DND-41 (cell line): ENCODE measurements at places on chromosomes 7 and 10.
A peak's percentile ranks its signal among the peaks of the same experiment; 100 is the strongest.

GRCh38 chr10:124728071-124728829, 15.9 kb downstream of the FAM53B start:
- no peak for DNase-seq
- H3K4me1 ChIP-seq, result peaks cover 97% of the 10 kb centered on the region
- peak overlapping the region; percentile 67 for H3K27ac ChIP-seq
- no peaks in the 10 kb centered on the region for H3K27me3 ChIP-seq
- H3K4me3 ChIP-seq, result no peak overlapping the region
- peaks cover 90% of the 10 kb centered on the region for H3K36me3 ChIP-seq

DNA sequence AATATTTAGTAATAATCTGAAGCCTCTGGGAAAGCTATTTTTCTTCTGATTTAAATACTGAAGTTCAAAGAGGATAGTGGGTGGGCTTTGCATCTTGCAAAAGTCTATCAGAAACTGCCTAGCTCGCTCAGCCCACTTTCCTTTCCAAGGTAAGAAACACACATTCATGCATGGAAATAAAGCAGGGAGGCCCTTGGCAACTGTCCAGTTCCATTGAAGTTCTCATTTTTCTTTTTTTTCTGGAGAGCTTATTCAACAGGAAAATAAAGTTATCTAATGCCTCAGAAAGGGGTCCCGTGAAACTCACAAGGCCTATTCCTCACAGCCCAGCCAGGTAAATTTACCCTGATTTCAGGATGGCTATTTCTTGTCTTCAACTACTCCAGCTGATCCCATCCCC, 654.9 kb downstream of the KCNMA1 start:
- no peak overlapping the region for H3K4me3 ChIP-seq
- peaks cover 15% of the 10 kb centered on the region for H3K27me3 ChIP-seq
- H3K4me1 ChIP-seq, result no peaks in the 10 kb centered on the region
- no peak overlapping the region for H3K27ac ChIP-seq
- no peaks in the 10 kb centered on the region for H3K36me3 ChIP-seq

GRCh38 chr10:17793823-17794644, 15.1 kb upstream of the MRC1 start:
- H3K27ac ChIP-seq, result no peak overlapping the region
- no peaks in the 10 kb centered on the region for H3K36me3 ChIP-seq
- H3K4me3 ChIP-seq, result no peak overlapping the region
- H3K4me1 ChIP-seq, result peaks cover 17% of the 10 kb centered on the region

DNA sequence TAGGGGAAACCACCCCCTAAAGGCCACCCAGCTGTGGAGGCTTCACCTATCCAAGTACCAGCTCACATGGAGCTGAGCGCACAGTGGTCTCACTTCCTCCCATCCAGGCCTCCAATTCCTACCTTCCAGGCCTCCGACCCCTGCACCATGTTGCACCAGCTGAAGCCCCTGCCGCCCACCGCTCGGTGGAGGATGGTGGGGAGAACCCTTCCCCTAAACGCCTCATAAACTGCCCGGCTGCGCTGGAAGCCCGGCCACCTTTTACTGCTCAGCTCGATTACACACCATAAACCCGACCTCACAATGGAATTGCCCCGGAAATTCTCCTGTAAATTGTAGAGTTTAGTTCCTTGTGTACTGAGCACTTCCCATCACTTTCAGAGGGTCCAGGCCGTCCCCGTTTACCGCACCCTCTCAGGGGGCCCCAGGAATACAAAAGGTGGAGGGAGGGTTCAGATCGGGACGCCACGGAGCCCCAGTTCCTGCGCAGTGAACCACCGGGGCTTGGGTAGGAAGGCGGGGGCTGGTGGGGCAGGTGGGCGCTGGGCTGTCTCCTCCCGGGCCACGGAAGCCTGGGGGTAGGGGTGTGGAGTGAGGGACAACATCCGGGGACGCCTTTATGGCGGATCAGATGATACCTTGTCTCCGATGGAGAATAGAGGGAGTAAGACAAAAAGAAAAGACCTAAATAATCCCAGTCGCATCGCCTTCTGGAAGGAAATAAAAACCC, 1.4 kb upstream of the HOXA7 start:
- no peak overlapping the region for H3K27ac ChIP-seq
- no peaks in the 10 kb centered on the region for H3K36me3 ChIP-seq
- H3K4me3 ChIP-seq, result no peak overlapping the region
- H3K4me1 ChIP-seq, result peaks cover 32% of the 10 kb centered on the region
- no peaks in the 10 kb centered on the region for H3K27me3 ChIP-seq

GRCh38 chr10:48506147-48506917, 98.5 kb downstream of the ARHGAP22 start:
- no peaks in the 10 kb centered on the region for H3K27me3 ChIP-seq
- no peaks in the 10 kb centered on the region for H3K36me3 ChIP-seq
- no peak for DNase-seq

- H3K4me1 ChIP-seq, result no peaks in the 10 kb centered on the region
- H3K36me3 ChIP-seq, result no peaks in the 10 kb centered on the region
- peaks cover 5% of the 10 kb centered on the region for H3K27me3 ChIP-seq
- no peak for DNase-seq
- H3K4me3 ChIP-seq, result no peak overlapping the region
These were observed 23.8 kb upstream of the UBE2D1 start for GRCh38 chr10:58311026-58311425.

- H3K4me1 ChIP-seq, result no peaks in the 10 kb centered on the region
- H3K4me3 ChIP-seq, result no peak overlapping the region
- DNase-seq, result no peak
- H3K27ac ChIP-seq, result no peak overlapping the region
- no peaks in the 10 kb centered on the region for H3K36me3 ChIP-seq
- H3K27me3 ChIP-seq, result no peaks in the 10 kb centered on the region
These were observed 163.6 kb downstream of the PPP1R17 start for GRCh38 chr7:31850601-31851000.

DNA sequence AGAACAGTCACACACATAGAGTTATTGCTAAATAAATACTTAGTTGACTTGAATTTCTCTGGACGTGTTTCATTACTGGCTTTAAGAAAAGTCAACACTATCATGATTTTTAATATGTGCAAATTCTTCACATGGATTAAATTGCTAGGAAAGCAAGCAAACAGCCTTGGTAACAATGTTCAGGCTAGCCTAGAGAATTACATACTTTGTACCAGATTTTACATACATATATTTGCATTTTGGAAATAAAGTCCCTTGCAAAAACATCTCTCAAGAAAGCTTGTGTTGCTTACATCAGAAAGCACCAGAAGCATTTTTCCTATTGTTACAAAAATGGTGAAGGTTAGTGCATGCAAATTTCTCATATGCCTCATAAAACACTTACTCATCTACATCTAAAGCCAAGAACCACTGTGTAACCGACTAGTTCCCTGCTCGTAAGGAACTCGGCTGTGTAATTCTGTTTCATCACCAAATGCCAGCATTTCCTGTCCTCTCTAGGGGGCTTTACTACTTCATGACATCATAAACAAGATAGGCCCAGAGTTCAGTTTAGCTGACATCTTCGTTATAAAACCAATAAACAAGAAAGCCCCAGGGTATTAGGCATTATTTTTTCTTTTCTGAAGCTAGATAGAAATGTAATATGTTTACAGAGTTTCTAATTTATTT, 87.8 kb downstream of the CFAP58 start:
- no peak for DNase-seq
- no peak overlapping the region for H3K4me3 ChIP-seq
- H3K27ac ChIP-seq, result no peak overlapping the region
- H3K4me1 ChIP-seq, result no peaks in the 10 kb centered on the region
- no peaks in the 10 kb centered on the region for H3K36me3 ChIP-seq
- H3K27me3 ChIP-seq, result no peaks in the 10 kb centered on the region

DNA sequence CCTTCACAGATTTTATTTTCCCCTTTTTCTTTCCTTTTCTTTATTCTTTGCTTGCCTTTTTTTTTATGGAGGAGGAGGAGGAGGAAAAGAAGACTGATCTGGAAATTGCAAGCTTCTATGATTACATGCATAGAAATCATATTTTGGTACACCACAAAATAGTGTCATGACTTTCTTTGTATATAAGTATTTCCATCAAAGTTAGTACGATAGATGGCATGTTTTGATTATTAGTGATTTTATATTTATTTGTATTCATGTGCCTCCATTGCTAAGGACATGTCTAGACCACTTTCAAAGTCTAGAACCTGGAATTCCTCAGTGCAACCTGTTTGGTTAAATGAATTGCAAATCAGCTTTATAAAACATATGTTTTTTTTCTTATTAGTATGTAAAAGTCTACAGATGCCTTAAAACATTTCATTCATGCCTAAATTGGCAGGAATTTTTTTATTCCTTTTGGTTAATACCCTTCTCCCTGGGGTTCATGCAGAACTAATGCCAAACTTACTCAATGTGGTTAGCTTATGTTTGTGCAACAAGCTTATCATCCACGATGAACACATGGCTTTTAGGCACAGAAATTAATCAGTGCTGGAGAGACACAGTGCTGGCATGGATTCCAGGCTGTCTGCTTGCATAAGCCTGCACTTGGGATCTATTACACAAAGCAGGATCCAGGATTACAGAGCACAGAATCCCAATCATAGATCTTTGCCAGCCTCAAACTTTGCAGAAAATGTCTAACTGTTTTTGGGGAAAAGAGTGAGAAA, 213.1 kb downstream of the CHRM2 start:
- no peak overlapping the region for H3K27ac ChIP-seq
- no peaks in the 10 kb centered on the region for H3K27me3 ChIP-seq
- no peaks in the 10 kb centered on the region for H3K36me3 ChIP-seq
- no peak for DNase-seq
- no peak overlapping the region for H3K4me3 ChIP-seq

GRCh38 chr10:70254778-70255328, 21.6 kb upstream of the PPA1 start:
- no peak overlapping the region for H3K4me3 ChIP-seq
- H3K4me1 ChIP-seq, result no peaks in the 10 kb centered on the region
- H3K27me3 ChIP-seq, result peaks cover 5% of the 10 kb centered on the region

DNA sequence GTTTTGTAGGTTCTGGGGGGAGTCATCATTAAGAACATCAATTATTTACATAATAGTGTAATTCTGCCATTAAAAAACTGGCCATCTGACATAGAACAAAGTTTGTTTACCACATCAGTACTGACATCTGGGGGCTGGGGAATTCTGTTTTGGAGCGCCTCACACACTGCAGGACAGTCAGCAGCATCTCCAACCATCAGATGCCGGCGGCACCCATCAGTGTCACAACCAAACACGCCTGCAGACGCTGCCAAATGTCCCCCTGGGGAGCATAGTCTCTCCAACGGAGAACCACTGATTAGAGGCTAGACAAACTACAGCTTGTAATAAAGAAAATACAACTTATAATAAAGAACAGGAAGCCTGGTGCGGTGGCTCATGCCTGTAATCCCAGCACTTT, 26.0 kb downstream of the GNA12 start:
- H3K27me3 ChIP-seq, result no peaks in the 10 kb centered on the region
- H3K27ac ChIP-seq, result no peak overlapping the region
- H3K4me1 ChIP-seq, result no peaks in the 10 kb centered on the region
- H3K4me3 ChIP-seq, result no peak overlapping the region
- no peaks in the 10 kb centered on the region for H3K36me3 ChIP-seq

DNA sequence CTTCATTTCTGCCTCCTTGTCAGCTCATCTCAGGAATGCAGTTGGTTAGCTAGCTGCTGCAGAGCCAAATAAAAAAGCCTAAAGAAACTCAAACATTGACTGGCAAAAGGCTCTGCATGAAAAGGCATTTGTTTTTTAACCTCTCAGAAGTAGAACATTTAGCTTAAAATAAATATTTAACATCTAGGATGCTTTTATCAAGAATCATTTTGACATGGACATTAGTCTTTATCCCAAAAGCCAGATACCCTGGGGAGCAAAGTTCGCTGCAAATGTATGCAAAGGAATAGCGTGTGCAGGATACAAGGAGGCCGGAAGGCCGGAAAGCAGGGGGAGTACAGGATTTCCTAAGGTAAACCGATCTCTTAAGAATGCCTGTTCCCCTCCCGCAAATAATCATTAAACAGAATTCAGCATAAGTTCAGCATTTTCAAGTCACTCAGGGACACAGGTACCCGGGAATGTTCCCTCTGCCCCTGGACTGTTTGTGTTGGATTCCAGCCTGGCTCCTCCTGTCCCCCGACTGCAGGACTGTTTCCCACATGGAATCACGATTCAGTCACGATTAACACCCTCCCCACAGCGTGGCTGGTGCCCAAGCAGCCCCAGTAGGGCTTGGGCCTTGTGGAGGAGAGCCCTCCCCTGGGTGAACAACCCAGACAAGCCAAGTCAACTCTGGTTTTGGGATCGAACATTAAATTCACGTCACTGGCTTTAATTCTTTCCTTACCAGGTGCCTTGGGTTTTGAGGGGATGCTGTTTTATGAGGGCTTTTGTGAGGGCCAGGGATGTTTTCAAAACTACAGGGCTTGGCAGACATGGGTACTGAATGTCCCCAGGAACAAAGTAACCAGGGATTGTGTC, 97.8 kb downstream of the HIPK2 start:
- H3K27me3 ChIP-seq, result no peaks in the 10 kb centered on the region
- H3K4me3 ChIP-seq, result no peak overlapping the region
- no peaks in the 10 kb centered on the region for H3K36me3 ChIP-seq
- no peak overlapping the region for H3K27ac ChIP-seq

GRCh38 chr7:480531-481218, 39.0 kb downstream of the PDGFA start:
- H3K36me3 ChIP-seq, result no peaks in the 10 kb centered on the region
- no peak for DNase-seq
- peaks cover 3% of the 10 kb centered on the region for H3K27me3 ChIP-seq
- H3K27ac ChIP-seq, result no peak overlapping the region
- no peak overlapping the region for H3K4me3 ChIP-seq
- H3K4me1 ChIP-seq, result no peaks in the 10 kb centered on the region

DNA sequence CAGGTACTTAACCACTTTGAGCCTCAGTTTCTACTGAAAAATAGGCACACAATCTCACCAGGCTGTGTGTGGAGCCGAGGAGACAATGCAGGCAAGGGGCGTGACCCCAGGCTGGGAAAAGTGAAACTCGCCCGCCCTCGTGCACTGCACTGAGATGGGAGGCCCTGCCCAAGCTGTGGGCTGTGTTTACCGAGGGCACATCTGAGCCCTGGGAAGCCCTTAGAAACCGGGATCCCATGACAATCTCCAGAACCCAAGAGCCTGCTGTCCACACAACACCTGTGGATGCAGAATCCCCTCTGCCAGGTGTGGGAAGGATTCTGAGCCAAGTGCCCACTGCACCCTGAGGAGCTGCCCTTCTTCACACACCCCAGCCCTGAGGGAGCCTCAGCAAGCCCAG, 198.3 kb downstream of the GRID1 start:
- H3K4me3 ChIP-seq, result no peak overlapping the region
- no peak for DNase-seq
- no peaks in the 10 kb centered on the region for H3K36me3 ChIP-seq

DNA sequence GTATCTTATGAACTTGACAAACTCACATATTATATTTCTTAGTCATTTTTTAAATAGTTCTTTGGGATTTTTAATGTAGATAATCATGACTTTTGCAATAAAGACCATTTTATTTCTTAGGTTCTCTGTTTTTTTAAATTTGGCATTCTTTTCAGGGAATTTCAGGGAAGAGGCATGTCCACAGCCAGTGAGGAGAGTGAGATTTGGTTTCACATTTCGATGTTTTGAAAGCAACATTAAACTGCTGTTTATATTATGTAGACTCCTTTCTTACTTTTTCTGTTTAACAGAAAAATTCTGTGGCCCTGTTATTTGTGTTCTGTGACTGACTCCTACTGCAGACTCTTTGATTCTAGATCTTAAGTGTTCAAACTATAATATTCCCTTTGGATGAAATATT, 153.7 kb downstream of the FAM107B start:
- H3K36me3 ChIP-seq, result no peaks in the 10 kb centered on the region
- peaks cover 14% of the 10 kb centered on the region for H3K4me1 ChIP-seq
- H3K4me3 ChIP-seq, result no peak overlapping the region
- no peaks in the 10 kb centered on the region for H3K27me3 ChIP-seq
- no peak overlapping the region for H3K27ac ChIP-seq
- no peak for DNase-seq
